ENCODE measurements at places on chromosomes 12 and 14.

- no peak for DNase-seq
Measured at GRCh38 chr12:63978519-63978918, 134.0 kb downstream of the SRGAP1 start.

DNA sequence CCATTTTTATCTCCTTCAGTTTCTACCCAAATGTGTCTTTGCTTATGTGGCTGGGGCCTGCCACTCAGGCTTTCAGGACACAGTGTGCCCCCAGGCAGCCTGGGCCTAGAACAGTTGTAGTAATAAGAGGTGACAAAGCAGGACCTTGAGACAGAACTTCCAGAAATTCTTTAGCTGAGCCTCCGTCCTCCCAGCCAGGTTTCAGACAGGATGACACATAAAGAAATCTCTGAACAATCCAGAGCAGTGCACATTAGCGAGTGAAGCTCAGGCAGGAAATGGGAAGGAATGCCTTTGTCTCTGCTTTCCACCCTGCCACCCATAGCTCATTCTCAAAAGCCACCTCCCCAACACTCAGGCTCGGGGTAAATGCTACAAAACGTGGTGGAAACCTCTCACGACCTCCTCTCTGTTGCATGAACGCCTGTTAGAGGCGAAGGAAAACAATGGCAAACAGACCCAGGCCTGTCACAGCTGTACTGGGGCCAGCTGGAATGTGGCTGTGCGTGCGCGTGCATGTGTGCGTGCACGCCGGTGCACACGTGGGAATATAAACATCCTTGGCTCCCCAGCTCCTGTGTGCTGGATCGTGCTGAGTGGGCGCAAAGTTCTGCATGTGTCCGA, 286.7 kb downstream of the ZFP36L1 start:
- no peak for DNase-seq

GRCh38 chr14:67492538-67492937, 4.0 kb upstream of the TMEM229B start:
- DNase-seq: no peak

- DNase-seq: no peak
Measured at GRCh38 chr12:69179786-69180185, 59.6 kb upstream of the CPSF6 start.

DNA sequence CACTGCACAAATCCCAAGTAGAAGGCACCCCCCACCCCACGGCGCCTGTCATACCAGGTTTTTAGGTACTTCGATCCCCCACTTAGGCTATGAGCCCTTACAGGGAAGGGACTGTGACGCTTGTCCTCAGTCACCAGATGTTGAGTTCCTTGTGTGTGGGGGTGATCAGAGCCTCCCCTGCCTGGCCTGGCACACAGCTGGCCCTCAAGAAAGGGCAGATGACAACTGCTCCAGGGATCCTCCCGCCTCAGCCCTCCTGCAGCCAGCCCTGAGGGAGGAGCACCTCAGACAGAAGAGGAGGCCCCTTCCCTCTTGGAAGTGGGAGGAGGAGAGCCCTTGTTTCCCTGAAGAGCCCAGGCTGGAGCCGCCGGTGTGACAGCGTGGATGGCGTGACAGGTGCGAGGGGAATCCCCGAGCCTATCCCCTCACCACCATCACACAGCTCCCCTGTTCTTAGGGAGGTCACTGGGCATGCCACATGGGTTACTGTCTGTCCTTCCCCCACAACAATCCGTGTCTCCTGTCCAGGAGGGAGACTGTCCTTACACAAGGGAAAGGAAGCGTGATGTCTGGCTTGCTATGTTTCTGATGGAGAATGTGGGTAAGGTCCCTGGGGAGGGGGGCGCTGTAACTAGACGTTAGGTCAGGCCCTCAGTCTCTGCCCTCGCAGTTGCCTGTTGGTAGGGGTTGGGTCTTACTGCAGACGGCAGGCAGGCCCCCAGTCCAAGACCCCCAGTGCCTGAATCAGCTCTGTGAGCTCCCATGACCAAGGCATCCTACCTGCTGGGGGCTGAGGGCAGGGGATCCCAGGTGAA, 31.4 kb downstream of the P2RX4 start:
- no peak for DNase-seq

GRCh38 chr12:12506496-12506890, 56.2 kb downstream of the DUSP16 start:
- no peak for DNase-seq

GRCh38 chr12:70069221-70070105, 173.8 kb upstream of the CNOT2 start:
- no peak for DNase-seq

- DNase-seq: peak; percentile 1
Measured at GRCh38 chr12:47085815-47086252, 6.1 kb upstream of the AMIGO2 start.

DNA sequence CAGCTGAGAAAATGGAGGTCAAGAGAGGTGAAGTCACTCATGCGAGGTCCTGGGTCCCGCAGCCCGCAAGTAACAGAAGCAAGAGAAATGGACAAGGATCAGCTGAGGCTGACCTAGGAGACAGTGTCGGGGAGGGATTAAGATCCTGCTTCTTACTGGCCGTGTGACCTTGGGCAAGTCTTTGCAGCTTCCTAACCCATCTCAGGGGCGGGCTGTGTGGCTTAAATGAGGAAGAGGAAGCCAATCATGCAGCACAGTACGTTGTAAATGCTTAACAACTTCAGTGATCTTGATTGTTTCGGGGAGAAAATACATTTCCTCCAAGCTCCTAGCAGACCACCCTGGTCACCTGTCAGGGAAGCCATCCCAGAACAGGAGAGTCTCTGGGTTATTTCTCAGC, 7.1 kb upstream of the PGF start:
- no peak for DNase-seq

DNA sequence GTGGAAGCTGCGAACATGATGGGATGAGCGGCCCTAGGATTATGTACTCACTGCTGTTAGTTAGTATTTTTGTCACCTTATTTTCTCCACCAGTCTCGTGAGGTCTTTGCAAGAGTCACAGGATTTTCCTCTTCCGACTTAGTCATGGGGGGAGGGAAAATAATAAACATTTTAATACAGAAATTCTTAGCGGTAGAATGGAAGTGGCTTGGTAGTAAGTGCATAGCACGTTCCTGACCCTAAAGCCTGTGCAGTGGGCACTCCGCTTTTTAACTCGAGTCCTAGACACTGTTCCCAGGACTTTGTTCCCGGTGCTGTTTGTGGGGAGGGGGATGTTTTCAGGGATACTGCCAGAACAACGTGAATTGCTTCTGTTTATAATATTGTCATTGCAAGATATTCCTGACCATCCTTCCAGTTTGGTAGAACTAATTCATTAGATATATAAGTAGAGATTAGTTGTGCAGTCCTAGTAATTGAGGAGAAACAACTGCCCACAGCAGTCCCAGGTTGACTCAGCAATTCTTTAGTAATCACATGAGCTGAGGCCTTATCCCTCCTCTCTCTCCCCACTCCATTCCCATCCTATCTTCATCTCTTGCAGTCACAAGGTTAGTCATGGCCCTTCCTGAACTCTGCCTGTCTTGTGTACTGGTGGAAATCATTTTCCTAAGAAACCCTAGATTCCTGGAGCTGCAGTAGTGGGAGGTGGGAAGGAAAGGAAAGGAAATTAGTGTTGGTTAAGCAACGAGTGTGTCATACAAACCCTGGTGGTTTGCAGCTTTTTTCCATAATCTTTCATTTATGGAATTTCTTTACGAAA, 799 bp downstream of the SLC38A6 start:
- DNase-seq: no peak

GRCh38 chr12:18849761-18850160, 111.8 kb downstream of the CAPZA3 start:
- no peak for DNase-seq

DNA sequence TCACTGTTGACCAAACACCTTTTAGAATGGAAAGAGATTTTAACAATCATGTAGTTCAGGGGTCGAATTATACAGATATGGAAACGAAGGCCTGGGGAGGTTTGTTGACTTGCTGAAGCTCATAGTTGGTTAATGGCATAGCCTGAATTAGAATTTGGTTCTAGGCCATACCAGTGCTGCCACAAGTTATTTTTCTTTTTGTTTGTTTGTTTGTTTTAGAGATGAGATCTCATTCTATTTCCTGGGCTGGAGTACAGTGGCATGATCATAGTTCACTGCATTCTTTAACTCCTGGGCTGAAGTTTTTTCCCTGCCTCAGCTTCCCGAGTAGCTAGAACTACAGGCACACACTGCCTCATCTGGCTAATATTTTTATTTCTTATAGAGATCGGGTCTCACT, 25.4 kb upstream of the ALG10B start:
- no peak for DNase-seq

DNA sequence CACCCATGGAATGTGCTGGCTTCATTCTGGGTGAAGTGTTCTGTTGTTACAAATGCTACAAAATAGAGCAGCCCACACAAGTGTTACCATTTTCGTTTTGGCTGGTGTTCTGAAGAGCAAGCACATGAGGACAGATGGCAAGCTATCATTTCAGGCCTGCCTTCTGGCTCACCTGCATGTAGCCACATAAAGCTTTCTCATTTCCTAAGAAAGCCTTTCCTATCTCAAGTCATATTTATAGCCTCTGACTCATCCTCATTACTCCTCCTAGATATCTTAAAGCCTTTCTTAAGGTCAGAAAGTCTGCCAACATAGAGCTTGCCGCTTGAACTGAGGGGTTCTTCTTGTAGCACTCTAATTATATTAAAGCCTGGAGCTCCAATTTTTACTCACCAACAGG, 89.0 kb downstream of the PTPRR start:
- no peak for DNase-seq

DNA sequence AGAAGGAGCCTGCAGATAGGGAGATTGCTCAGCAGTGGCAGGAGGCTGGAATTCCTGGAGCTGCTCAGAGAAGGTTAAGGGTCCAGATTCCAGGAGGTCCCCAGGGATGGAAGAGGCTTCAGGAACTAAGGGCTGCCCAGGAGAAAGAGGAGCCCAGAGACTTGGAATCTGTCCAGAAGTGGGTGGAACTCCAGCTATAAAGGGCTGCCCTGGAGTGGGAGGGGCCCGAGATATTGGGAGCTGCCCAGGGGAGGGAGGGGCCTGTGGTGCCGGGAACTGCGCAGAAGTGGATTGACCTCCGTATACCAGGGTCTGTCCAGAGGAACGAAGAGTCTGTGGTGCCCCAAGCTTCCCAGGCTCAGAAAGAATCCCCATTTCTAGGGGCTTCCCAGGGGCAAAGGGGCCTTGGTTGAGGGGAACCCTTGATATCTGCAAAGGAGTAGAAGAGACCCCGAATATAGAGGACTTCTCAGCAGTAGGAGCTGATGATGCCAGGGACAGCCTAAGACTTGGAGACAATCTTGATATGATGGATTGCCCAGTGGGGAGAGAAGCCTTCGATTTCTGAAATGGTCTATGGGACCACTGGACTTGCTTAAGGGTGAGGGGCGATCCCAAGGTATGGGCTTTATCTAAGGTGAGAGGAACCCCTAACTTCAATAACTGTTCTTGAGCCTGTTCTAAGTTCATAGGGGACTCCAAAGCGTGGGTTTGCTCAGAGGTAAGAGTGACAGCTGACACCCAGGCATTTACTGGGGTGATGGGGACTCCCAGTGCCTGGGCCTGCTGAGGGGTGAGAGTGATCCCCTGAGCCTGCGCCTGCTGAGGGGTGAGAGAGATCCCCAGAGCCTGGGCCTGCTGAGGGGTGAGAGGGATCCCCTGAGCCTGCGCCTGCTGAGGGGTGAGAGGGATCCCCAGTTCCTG, 45.0 kb downstream of the FAM186A start:
- no peak for DNase-seq

DNA sequence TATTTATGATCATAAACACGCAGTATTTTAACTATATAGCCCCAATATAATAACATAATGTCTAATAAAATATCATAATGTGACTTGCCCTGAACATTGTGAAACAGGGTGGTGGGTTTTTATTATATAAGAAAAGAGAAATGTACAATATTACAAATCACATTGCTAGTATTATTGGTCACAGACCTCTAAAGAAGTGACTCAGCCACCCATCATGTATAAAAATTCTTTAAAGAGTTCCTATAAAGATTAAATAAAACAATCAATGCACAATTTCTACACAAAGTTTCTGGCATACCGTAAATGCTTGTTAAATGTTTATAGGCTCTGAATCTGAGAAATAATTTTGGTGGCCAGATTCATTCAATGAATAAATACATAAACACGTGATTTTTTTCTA, 28.9 kb downstream of the ABCC9 start:
- no peak for DNase-seq

- no peak for DNase-seq
Measured at GRCh38 chr14:104322531-104323366, 184.4 kb downstream of the KIF26A start.

DNA sequence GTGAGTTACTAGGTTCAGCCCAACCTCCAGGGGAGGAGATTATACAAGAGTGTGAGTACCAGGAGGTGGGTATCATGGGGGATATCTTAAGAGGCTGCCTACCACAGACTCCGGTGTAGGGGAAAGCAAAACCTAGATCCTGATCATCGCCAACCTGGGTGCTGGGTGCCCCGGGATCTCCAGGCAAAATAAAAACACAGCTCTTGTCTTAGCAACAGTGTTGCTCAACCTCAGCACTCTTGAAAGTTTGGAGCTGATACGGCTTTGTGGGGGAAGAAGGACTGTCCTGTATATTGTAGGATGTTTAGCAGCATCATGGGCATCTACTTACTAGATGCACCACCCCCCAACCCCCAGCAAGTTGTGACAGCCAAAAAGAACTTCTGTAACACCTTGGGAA, 74.5 kb downstream of the CCDC60 start:
- no peak for DNase-seq

GRCh38 chr12:43208627-43209026, 343.4 kb downstream of the ADAMTS20 start:
- DNase-seq: no peak

DNA sequence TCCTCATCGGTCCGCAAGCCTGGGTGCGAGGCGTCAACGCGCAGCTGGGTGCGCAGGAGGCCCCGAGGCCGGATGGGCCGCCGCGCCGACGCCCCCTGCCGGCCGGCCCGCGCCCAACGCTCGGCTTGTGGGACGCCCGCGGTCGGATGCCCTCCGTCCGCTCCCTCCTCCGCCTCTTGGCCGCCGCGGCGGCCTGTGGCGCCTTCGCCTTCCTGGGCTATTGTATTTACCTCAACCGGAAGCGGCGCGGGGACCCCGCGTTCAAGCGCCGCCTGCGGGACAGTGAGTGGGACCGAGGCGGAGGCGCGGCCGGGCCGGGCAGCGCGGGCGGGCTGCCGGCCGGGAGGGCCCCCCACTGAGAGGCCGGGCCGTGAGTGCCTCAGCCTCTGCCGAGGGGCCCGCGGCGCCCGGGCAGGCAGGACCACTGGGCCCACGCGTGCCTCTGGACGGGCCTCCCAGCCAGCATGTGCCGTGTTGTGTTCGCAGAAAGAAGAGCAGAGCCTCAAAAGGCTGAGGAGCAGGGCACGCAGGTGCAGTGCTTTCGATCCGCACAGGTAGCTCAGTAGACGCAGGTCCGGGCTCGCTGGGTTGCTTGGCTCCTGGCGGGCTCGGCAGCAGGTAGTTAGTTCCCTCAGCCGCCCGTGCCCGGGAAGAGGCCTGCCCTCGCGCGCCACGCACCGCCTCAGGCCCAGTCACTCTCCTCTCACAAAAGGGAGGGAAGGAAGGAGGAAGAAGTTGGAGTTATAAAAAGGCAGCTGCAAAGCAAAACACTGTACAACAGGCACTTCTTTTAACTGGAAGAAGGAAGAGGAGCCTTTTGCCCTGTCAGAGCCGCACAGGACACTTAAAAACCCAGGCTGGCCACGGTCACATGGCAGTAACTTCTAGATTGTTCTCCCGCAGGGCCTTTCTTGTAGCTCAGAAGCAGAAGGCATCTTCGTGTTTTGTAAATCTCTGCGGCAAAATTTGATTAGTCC, at the start of gene TOMM20L:
Gene TOMM20L, plus strand, starts transcription at position 119 of the 977 bp plus-strand sequence. Its CDS starts 28 bp downstream, at position 147.
- peak; percentile 69 for DNase-seq

Data from activated naive CD4-positive, alpha-beta T cell (primary cell).